CMK (cell line): ENCODE measurements at places on chromosomes 2 and 18.
A peak's percentile ranks its signal among the peaks of the same experiment; 100 is the strongest.

- no peak for DNase-seq
Observed at GRCh38 chr2:234300932-234301823, 195.7 kb downstream of the ARL4C start.

GRCh38 chr18:49161627-49162026 is 210.9 kb upstream of the SMAD7 start:
- DNase-seq: peak; percentile 5

DNA sequence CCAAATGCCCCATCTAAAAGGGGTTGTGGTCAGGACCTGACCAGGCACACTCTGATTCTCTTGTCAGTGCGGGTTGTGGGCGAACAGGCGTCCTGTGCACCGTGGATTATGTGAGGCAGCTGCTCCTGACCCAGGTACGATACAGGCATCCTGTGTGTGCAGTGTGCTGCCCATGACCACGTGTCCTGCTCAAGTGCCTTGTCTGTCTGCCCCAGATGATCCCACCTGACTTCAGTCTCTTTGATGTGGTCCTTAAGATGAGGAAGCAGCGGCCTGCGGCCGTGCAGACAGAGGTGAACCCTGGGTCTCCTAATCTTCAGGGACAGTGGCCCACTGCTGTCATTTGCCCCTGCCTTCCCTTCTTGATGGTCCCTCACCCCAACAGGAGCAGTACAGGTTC is 14.6 kb downstream of the PTPN18 start:
- no peak for DNase-seq

DNA sequence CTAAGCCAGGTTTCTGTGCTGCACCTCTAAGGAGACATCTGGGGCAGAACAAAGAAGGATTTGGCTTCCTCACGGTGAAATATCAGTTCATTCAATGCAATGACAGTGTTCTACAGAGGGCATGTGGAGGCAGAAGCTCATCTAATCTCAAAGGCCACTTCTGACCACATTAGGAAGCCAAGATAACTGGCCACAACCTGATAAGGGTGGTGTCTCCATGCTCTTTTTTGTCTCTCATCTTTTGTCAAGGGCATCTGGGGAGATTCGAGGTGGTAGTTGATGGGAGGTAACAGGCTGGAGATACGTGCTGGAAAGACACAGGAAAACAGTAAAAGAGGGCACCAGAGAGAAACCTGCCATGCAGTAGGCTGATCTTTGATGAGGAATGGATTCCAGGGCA is 303.9 kb downstream of the LRATD1 start:
- peak; percentile 96 for DNase-seq

GRCh38 chr18:38456253-38456652 is 890.7 kb upstream of the CELF4 start:
- DNase-seq: no peak

GRCh38 chr2:190578158-190579057 is 43.9 kb upstream of the NEMP2 start:
- peak; percentile 32 for DNase-seq

DNA sequence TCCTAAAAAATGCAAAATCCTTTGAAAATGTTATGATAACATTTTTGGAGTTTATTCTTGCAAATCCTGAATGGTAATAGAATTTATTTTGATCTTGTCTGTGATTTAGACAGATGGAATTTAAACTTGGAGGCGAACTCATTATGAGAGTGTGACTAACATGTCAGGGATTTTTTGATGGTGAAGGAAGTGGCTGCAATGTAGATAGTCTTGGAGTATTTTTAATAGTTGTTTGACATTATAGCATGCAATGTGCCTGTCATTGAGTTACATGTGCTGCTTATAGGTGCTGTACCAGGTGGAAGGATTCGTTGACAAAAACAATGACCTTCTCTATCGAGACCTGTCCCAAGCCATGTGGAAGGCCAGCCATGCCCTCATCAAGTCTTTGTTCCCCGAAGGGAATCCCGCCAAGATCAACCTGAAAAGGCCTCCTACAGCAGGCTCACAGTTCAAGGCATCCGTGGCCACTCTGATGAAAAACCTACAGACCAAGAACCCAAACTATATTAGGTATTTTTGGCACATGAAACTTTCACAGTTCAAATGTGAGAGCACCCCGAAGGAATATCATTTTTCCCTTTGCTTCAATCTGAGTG is 141.8 kb downstream of the MYO1B start:
- DNase-seq: no peak

DNA sequence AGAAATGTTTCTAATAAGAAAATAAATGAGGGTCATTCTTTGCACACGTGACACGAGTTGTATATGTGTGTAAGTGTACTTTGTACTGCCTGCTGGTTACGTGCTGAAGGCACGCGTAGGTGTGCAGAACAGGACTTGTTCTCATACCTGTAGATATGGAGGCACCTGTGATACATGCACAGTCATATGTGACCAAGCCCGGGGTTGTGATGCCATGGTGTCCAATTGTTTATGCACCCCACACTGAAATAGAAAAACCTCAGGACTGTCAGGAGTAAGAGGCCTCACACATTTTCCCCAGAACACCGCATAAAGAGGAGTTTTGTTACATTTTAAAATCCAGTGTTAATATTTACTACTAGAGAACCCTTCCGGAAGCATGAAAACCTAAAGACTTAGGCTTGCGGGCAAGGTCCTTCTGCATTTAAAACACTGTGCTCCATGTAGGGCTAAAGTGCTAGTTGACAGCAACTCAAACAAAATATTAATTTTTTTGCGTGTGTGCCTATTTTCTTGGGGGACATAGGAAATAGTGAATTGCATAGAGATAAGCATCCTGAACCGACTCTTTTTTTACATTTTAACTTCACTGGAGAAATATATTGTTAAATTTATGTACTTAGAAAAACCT is 9.3 kb downstream of the TSHZ1 start:
- DNase-seq: no peak

DNA sequence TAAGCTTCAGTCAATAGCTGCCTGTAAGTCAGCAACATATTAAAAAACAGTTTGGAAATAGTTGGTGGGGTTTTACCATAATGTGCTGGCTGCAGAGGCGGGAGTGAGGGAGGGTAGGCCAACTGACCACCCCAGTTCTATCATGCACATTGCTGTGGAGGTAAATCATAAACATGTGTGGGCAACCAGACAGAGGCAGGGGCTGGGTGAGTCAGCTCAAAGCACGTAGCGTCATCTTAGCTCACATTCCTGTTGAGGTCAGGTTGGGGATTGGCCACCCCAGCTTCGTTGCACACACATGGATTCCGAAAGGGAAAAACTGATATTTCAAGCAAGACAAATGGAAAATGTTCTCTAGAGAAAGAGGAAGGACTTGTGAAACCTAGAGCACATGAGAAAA is 19.5 kb downstream of the GPR45 start:
- DNase-seq: no peak

- DNase-seq: no peak
Observed at GRCh38 chr2:174683392-174683759, 80.9 kb downstream of the CHRNA1 start.

DNA sequence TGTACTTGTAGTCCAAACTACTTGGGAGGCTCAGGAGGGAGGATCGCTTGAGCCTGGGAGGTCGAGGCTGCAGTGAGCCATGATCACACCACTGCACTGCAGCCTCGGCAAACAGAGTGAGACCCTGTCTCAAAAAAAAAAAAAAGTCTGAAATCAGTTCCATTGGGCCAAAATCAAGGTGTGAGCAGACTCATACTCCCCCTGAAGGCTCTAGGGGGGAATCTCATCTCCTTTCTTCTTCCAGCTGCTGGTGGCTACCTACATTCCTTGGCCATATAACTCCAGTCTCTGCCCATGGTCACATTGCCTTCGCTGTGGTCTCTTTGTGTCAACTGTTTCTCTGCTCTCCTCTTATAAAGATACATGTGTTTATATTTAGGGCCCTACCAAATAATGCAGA is 234.0 kb downstream of the LRRTM1 start:
- DNase-seq: no peak

GRCh38 chr18:3923750-3924149 is 473.8 kb downstream of the TGIF1 start:
- no peak for DNase-seq

GRCh38 chr2:215517391-215517790 is 81.5 kb upstream of the FN1 start:
- no peak for DNase-seq

GRCh38 chr2:113698892-113699447 is 57.5 kb downstream of the SLC35F5 start:
- DNase-seq: no peak

DNA sequence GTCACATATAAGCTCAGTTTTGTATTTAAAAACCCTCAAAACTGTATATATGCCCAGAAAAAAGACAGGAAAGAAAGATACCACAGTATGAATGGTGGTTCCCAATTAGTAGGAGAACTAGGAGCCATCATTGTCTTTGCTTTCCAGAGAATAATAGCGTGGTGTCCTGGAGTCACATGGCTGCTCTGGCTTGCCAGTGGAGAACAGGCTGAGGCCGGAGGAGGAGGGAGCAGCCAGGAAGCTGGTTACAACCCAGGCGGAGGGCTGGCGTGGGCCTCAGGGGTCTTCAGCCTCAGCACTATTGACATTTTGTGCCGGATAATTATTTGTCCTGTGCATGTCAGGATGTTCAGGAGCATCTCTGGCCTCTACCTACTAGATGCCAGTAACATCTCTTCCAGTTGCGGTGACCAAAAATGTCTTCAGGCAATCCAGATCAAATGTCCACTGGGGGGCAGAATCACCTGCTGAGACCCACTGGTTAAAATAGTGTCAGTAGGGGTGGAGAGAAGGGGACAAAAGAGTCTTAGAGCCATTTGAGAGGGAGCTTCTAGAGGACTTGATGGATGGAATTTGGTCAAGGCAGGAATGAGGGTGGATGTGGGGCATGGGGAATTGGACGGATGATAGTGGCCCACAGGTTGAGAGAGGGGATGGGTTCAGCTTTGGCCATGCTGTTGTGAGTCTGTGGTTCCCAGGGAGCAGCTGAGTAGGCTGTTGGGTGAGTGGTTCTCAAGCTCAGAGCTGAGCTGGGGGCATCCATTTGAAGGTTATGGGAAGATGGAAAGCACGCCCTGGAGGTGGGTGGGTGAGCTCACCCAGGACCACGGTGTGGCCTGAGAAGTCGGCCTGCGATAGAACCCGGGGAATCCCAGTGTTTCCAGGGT is 144.9 kb downstream of the AGAP1 start:
- no peak for DNase-seq

GRCh38 chr2:232418466-232419244 is 12.0 kb downstream of the ALPG start:
- DNase-seq: no peak

- DNase-seq: no peak
Observed at GRCh38 chr2:219628986-219629901, 1.8 kb downstream of the SLC4A3 start.

GRCh38 chr2:174333372-174334277 is 1.1 kb upstream of the SP9 start:
- DNase-seq: no peak

GRCh38 chr2:11692966-11693521 is 23.0 kb upstream of the NTSR2 start:
- DNase-seq: peak; percentile 47

GRCh38 chr2:106789185-106789584 is 96.8 kb downstream of the ST6GAL2 start:
- peak; percentile 54 for DNase-seq

- no peak for DNase-seq
Observed at GRCh38 chr2:71174207-71174606, 43.8 kb downstream of the MPHOSPH10 start.

- DNase-seq: no peak
Observed at GRCh38 chr2:235672720-235673119, 178.9 kb downstream of the AGAP1 start.

DNA sequence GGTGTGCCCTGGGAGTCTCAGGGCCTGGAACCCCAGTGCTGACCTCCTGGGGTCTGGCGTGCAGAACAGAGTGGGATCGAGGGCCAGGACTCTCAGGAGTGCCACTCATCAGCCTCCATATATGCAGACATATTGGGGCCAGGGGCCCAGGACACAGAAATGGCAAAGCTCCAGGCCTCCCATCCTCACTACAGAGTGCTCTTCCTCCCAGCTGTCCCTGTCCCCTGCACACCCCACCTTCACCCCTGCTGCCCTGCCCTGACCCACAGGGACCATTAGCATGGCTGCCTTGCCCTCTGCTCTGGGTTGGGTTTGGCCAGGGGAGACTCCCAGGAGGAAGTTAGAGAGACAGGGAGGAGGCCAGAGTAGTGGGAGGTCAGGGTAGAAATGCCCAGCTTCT is 2.8 kb downstream of the TEX51 start:
- no peak for DNase-seq

DNA sequence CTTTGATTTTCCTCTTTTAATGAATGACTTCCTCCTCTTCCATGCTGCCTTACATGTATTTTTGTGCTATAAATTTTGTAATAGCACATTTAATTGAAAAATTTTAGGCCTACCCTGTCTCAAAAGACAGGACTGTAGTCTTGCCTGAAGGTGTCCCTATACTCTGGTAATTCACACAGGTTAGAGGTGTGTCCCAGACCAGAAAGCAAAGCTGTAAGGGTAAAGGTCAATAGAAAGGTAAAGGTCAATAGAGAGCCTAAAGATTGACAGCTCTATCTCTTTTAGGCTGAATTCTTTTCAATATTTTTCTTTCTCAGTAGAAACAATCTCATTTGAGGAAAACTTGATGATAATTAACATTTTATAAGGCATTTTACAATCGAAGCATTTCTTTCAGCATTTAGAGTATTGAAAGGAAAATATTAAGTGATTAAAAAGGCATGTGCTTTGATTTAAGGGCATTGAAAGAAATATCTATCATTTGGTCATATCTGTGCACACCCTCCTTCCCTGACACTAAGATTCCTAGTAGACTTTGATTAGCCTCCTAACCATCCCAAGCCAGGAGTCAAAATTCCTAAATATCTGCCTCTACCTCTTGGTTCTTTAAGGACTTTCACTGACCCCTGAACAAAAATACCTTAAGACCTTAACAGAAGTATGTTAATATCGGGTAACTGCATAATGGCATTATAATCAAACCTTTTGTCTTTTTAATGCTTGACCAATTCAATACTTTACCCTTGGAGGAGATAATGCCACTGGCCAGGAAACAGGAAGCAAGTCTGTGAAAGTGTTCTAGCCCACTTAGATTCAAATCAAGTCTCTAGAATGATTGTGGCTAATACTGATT is 161.8 kb upstream of the DTNA start:
- DNase-seq: no peak

GRCh38 chr18:26021061-26021754 is 69.2 kb downstream of the SS18 start:
- no peak for DNase-seq

DNA sequence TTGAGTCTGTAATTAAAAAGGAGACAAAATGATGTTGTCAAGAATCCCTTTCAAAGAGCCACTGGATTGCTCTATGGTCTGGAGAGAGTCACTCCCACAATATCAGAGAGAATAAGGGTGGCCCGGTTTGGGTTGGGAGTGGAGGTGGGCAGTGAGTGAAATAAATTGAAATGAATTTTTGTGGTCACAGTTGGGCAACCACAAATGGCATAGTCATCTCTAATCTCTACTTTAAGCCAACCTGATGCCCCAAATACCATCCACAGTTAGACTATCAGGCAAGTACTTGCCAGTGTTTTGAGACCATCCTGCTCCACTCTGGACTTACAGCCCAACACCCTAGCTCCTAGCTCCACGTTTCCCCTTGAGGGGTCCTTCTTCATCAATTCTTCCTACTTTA is 559.7 kb downstream of the BCL11A start:
- no peak for DNase-seq

- DNase-seq: no peak
Observed at GRCh38 chr2:216829533-216829932, 30.3 kb downstream of the TNP1 start.

- no peak for DNase-seq
Observed at GRCh38 chr18:23301972-23302371, 151.1 kb upstream of the RIOK3 start.

GRCh38 chr18:57014772-57015413 is 132.0 kb upstream of the BOD1L2 start:
- DNase-seq: no peak

- no peak for DNase-seq
Observed at GRCh38 chr2:216687646-216688045, 7.7 kb downstream of the IGFBP5 start.
